ENCODE measurements at places on chromosomes 7 and 10. TPM values are rescaled to one million over a fixed set of nuclear protein-coding genes. Genes with fewer than 3 reads are reported as not detected.

Gene STEAP1
- 5.8 TPM for total RNA-seq

Gene PWWP2B
- total RNA-seq: 6.8 TPM

Gene OR2A12
- not detected for total RNA-seq

Gene CLRN3
- total RNA-seq: 0.42 TPM

Gene SVOPL
- 2.5 TPM for total RNA-seq

Gene TUBAL3
- 0.16 TPM for total RNA-seq

Gene LRRC17
- 200 TPM for total RNA-seq

Gene NPFFR1
- 0.05 TPM for total RNA-seq

Gene BHLHA15
- not detected for total RNA-seq

Gene KLF14
- 0.32 TPM for total RNA-seq

Gene GIMAP1
- 4.9 TPM for total RNA-seq

Gene UFSP1
- total RNA-seq: 2.6 TPM

Gene SLC29A4
- total RNA-seq: 2.7 TPM

Gene TMEM236
- total RNA-seq: 1.2 TPM

Gene GNGT1
- 0.95 TPM for total RNA-seq

Gene CALML3
- total RNA-seq: not detected

Gene TMEM248
- 82.1 TPM for total RNA-seq

Gene MTPN
- total RNA-seq: 148 TPM

Gene ADK
- 42.8 TPM for total RNA-seq

Gene C10orf105
- 0.26 TPM for total RNA-seq

Gene SMO
- total RNA-seq: 35.2 TPM

Gene IL2RA
- total RNA-seq: 0.37 TPM

Gene COL17A1
- 9.8 TPM for total RNA-seq

Gene RET
- total RNA-seq: 2.7 TPM

Gene PDCD11
- 19.7 TPM for total RNA-seq

Gene HMX2
- not detected for total RNA-seq

Gene TMEM176A
- 20.8 TPM for total RNA-seq

Gene AKR1D1
- total RNA-seq: not detected

Gene CHCHD1
- 17.0 TPM for total RNA-seq

Gene USP6NL
- total RNA-seq: 21.7 TPM

Gene TSPAN12
- 29.4 TPM for total RNA-seq

Gene LRRN3
- total RNA-seq: 39.1 TPM

Gene HSPA14
- total RNA-seq: 16.6 TPM

Gene GIMAP2
- 18.8 TPM for total RNA-seq

Gene HOXA5
- 12.5 TPM for total RNA-seq

Data from urinary bladder (tissue), 4 donors.